ENCODE measurements at places on chromosomes 5 and 9.
A peak's percentile ranks its signal among the peaks of the same experiment; 100 is the strongest.

GRCh38 chr9:95171001-95171400, 146.5 kb downstream of the FANCC start:
- no peak for ATAC-seq

GRCh38 chr9:94779031-94779430, 52.5 kb downstream of the AOPEP start:
- no peak for ATAC-seq

DNA sequence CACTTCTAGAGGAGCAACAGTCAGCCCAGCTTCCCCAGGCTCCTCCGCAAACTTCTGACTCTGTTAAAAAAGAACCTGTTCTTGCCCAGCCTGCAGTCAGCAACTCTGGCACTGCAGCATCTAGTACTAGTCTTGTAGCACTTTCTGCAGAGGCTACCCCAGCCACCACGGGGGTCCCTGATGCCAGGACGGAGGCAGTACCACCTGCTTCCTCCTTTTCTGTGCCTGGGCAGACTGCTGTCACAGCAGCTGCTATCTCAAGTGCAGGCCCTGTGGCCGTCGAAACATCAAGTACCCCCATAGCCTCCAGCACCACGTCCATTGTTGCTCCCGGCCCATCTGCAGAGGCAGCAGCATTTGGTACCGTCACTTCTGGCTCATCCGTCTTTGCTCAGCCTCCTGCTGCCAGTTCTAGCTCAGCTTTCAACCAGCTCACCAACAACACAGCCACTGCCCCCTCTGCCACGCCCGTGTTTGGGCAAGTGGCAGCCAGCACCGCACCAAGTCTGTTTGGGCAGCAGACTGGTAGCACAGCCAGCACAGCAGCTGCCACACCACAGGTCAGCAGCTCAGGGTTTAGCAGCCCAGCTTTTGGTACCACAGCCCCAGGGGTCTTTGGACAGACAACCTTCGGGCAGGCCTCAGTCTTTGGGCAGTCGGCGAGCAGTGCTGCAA, 72.8 kb downstream of the NUP214 start:
- no peak for ATAC-seq

DNA sequence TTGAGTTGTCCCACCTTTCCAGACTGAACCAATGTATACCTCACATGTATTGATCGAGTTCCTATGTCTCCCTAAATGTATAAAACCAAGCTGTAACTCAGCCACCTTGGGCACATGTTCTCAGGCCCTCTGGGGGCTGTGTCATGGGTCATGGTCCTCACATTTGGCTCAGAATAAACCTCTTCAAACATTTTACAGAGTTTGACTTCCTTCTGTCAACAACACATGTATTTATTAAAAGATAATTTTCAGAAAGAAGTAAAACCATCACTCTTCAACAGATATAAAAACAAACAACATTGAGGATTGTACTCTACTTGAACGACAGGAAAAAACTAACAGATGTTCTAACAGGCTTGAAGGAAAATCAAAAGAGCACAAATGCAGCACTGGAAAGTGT, 4.5 kb downstream of the CMBL start:
- no peak for ATAC-seq

DNA sequence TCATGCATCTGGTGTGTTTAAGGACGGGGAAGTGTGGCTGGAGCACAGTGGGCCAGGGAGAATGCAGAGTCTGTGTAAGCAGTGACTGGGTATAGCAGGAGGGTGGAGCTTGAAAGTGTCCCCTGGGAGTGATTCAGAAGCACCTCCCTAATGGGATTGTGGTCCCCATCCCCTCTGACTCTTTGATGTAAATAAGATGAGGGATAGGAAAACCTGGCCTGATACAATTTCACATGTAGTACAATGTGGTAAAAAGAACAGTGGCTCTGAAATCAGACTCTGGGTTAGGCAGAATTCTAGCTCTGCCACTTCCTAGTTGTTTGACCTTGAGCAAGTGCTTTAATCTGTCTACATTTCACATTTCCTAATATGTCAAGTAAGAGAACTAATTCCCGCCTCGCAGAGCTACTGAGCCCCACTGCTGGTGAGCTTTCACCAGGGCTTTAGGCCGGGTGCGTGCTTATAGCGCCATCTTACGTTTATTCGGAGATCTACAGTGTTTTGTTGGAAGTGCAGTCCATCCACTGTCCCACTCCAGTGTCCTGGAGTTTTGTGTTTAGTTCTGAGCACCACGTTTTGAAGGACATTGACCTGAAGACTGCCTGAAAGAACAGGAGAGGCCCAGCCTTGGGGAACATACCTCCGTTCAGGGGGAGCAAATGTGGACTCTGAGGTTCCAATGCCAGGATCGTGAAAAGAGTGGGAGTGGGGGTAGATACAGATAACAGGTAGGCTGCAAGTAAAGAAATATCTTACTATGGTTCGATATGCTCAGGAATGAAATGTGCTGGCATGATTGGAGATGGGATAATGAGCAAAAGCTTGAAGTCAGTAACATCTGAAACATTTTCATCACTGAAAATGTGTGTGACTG, 51.2 kb upstream of the TESK1 start:
- peak; percentile 71 for ATAC-seq
